ENCODE measurements at places on chromosomes 6 and 20. TPM values are rescaled to one million over a fixed set of nuclear protein-coding genes. Genes with fewer than 3 reads are reported as not detected.

Gene CDH26
- under 0.01 TPM for total RNA-seq

Gene WFDC5
- not detected for total RNA-seq

DNA sequence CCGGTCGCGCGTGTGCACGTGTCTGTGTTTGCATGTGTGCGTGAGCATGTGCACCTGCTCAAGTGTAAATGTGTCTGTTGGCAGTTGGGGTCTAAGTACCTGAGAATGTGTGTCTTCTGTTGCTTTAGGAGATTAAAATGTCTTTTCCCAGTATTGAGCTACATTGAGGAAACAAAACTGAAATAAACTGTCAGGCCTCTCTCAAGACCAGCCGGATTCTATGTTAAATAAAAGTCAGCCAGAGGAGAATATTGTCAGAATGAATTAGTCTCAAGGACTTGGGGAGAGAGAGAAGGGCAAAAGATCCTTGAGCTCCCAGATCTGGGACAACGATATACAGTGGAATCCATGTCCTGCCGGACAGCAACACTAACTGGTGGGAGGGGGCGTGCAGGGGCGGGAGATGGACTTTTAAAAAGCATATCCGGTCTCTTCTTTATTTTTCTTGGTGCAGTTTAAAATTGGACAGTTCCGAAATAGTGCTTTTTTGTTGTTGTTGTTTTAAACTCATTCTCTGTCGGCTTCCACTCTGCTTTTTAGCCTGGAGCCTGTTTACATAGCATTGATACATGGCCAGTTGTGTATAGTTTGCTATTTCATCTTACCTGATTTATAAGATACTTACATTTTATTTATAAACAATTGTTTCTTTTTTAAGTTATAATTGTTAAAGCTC is 3.3 kb upstream of the TBX18 start:
- DNase-seq: no peak

DNA sequence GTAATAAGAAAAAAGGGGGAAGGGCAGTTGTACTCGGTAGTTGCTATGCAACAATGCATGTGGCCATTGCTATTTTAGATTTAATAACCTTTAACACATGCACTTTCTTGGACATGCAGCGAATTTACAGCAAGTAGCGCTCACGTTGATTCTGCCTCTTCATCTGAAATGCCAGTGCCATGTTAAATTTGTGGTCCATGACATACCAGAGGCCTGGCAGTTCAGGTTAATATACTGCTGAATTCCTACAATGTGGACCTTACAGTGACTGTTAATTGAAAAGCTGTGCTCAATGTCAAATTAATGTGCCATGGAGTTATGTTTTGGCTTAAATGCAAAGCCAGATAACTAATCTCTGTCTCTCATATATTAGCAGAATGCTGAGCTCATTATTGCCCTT is 699.7 kb downstream of the DOK5 start:
- DNase-seq: no peak

DNA sequence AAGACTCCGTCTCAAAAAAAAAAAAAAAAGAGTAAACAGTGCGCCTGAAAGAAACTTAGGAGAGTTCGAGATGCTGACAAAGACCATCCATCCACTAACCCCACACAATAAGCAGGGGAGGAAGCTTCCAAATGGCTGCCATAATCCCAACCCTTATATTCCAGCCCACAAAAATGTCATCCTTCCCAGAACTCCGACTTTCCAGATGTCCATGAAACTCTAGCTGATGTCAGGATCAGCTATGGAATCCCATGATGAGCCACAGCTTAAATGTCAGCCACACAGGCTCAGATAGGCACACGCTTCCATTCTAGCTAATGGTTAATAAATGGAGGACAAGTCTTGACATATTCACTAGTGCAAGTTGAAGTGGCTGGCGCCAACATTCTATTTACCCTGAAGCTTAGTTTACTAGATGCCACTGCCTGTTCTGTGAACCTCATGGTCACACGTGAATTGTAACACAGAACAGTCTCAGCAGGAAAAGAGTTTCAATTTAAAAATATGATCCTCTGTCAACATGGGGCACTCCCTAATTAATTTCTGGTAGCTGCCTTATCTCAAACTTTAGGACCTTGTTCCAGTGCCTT is 75.5 kb downstream of the FOXF2 start:
- no peak for DNase-seq

- DNase-seq: peak; percentile 73
Measured at GRCh38 chr6:143941852-143942627, 66.0 kb downstream of the PLAGL1 start.

- DNase-seq: no peak
Measured at GRCh38 chr6:137801352-137802114, 65.5 kb upstream of the TNFAIP3 start.

DNA sequence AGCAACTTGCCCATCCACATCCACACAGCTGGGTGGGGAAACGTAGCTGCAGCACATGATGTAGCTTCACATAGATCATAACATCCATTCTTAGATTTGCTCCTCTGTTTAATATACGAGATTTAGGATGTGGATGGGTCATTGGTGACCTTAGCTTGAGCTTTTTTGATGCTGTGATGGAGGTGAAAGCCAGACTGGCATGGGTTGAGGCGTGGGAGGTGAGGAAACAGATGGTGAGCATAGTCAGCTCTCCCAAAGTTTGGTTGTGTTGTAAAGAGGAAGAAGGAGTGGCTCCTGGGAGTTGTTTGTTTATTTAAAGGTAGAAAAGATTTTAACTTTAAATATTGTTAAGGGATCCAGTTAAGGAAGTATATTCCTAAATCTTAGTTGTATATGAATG is 5.3 kb downstream of the ARFGEF2 start:
- DNase-seq: no peak

DNA sequence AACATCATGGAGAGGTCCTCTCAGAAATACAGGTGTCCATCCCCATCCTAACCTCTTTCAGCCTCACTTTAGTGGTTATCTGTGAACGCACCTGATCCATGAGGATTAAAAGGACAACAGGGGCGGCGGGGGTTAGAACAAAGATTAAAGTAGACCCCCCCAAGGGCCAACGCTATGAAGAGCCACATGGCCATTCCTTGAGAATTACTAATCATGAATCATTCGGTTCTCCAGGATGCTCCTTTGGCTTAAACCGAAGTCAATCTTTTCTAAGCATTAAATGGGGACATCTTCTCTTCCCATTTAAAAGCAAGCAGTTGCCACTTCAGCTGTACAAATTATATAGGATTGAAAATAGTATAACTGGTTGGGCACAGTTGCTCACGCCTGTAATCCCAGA is 212.4 kb downstream of the GMPR start:
- peak; percentile 73 for DNase-seq

Gene NNAT
- not detected for total RNA-seq

DNA sequence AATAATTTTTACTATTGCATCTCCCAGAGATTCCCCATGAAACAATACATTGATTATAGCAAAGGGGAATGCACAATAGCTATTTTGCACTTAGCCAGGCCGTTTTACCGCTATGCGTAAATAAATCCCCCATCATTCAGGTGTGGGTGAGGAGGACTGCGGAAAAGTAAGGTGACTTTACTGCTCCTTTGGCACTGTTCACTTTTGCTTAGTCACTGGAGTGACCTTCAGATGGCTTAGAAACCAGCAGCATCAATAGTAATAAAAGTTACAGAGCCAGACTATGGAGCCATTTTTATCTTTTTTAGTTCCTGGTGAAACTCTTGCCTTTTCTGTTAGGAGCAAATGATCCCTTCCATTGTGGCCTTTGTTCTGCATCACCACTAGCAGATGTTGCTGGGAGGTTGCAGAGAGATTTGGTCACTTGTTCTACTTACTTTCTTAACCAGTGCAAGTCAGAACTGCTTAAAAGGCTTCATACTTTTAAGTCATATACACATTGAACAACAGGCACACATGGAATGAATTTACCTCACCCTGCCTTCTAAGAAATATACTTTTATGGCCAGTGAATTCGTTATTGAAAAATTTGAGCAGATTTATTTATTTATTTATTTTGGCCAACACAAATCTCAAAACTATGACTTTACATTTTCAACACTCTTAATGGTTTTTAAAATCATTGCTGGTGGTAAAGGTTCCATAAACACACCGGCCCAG is 12.1 kb upstream of the BTBD3 start:
- DNase-seq: no peak

DNA sequence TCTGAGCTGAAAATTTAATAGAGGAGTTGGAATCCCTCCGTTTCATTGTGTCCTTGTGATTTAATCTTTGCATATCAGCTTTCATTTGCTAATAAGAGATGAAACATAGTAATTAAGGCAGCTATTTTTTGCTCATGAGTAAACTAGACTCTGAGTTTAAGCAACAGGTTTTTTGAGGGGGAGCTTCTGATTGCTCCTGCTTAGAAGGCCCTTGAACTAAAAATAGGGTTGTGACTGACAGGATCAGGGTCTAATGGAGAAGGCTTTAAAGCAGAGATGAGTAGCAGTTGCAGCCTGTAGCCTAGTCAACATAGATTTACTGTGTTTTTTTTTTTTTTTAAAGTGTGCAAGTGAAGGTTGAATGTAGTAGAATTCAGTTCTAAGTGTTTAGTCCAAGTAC is 17.4 kb downstream of the HSF2 start:
- DNase-seq: no peak

Gene PLN
- 0.36 TPM for total RNA-seq

Gene OR2H2
- total RNA-seq: not detected

DNA sequence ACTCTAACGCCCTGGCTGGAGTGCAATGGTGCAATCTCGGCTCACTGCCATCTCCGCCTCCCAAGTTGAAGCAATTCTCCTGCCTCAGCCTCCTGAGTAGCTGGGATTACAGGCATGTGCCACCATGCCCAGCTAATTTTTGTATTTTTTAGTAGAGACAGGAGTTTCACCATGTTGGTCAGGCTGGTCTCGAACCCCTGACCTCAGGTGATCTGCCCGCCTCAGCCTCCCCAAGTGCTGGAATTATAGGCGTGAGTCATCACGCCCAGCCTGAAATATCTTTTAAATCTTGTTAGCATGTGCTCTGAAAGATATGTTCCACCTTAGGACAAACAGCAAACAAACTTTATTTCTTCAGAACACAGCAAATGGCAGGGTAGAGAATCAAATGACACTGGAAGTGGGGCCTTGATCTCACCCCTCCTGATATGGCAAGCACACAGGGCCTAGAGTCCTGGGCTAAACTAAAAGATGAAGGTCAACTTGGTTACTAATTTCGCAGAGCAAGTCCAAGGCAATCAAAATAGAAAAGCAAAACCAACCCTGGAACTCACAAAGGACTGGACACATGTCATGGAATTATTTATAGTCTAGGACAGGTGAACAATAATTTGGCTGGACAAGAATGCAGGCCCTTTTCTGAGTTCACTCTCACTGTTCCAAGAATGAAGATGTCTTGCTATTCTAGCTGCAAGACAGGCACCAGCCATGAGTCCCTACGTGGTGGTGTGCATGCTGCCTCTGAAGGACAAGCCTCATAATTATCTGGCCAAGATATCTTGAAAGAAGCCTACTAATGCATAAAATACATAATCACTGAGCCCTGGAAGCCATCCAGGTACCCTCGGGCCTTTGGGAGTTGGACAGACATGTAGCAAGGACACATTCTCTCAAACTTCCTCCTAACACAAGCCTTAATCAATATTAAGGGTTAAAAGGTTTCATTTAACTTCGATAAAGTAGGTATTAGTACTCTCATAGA is 35.6 kb downstream of the B4GALT5 start:
- no peak for DNase-seq

GRCh38 chr20:44973053-44973452 is 6.7 kb downstream of the STK4 start:
- peak; percentile 45 for DNase-seq

All from osteoblast (primary cell).